Thymus (tissue), 14 donors: ENCODE measurements at places on chromosomes 7 and 10. TPM values are rescaled to one million over a fixed set of nuclear protein-coding genes. Genes with fewer than 3 reads are reported as not detected.

Gene CALHM3
- total RNA-seq, result 0.09 TPM

Gene GIMAP8
- 6.1 TPM for total RNA-seq

Gene HYAL4
- 0.05 TPM for total RNA-seq

Gene CLEC2L
- 2.6 TPM for total RNA-seq

Gene VENTX
- total RNA-seq, result 0.09 TPM

Gene NUTM2E
- total RNA-seq, result 0.42 TPM

Gene TMEM72
- 0.05 TPM for total RNA-seq

Gene SDHAF3
- 23.9 TPM for total RNA-seq

DNA sequence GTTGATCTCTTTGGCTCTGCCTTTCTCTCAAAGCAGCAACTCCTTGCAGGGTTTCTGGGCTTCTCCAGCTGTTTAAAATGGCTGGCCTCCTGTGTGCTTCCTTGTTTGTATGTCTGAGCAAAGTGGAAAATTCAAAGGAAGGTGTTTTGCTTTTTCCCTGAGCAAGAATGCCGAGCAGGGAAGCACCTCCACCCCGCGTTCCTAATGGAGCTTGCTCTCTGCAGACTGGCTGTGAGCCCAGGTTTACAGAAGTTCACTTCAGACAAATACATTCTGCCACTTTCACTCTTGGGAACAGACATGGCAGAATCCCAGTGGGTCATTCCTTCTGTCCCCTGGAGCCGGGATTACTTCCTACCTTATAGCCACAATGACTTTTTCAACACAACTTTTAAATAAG lies 181.8 kb upstream of the AGK start:
- no peaks in the 10 kb centered on the region for H3K36me3 ChIP-seq
- H3K27me3 ChIP-seq, result no peaks in the 10 kb centered on the region
- H3K4me1 ChIP-seq, result no peaks in the 10 kb centered on the region
- H3K27ac ChIP-seq, result no peak overlapping the region

- no peak overlapping the region for H3K4me3 ChIP-seq
- H3K27me3 ChIP-seq, result no peaks in the 10 kb centered on the region
Measured at GRCh38 chr7:106460792-106461254, 176.0 kb upstream of the NAMPT start.

- no peak overlapping the region for H3K27ac ChIP-seq
- H3K36me3 ChIP-seq, result no peaks in the 10 kb centered on the region
- H3K4me3 ChIP-seq, result no peak overlapping the region
- no peaks in the 10 kb centered on the region for H3K27me3 ChIP-seq
Measured at GRCh38 chr7:2326951-2327350, 12.7 kb upstream of the SNX8 start.

DNA sequence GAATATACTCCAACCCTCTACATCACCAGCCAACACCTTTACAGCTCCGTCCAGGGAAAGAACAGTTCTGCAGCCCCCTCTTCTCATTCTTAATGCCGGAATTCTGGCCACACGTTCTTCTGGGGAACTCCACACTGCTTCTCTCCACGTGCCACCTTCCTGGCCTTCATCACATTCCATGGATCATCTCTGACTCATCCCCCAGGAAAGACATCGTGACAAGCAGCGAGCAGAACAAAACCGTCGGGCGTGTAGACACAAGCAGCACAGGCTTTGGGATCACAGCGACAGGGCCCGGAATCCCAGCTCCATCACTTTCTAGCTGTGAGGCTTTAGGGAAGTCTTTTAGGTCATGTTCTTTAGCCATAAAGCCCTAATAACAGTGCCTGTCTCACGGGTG lies 590.3 kb upstream of the FOXK1 start:
- no peaks in the 10 kb centered on the region for H3K4me1 ChIP-seq
- DNase-seq, result no peak
- no peak overlapping the region for H3K4me3 ChIP-seq

DNA sequence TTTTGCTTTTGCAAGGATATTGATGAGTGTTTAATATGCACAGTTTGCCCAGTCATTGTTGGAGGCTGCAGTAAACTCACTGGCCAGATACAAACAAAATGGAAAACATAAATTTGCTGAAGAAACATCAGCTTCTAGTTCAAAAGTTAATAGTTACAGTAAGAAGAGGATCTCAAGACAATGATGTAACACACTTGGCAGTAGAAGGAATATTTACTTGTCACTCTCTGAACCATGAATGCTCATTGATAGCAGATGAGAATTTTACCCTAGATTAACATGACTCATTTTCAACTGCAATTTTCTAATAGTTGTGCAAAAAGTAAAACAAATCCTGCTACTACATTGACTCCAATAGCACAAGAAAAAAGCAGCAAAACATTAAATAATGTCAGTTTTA lies 47.7 kb downstream of the VWC2 start:
- H3K27ac ChIP-seq, result no peak overlapping the region
- H3K4me3 ChIP-seq, result no peak overlapping the region
- no peaks in the 10 kb centered on the region for H3K27me3 ChIP-seq
- no peaks in the 10 kb centered on the region for H3K36me3 ChIP-seq

DNA sequence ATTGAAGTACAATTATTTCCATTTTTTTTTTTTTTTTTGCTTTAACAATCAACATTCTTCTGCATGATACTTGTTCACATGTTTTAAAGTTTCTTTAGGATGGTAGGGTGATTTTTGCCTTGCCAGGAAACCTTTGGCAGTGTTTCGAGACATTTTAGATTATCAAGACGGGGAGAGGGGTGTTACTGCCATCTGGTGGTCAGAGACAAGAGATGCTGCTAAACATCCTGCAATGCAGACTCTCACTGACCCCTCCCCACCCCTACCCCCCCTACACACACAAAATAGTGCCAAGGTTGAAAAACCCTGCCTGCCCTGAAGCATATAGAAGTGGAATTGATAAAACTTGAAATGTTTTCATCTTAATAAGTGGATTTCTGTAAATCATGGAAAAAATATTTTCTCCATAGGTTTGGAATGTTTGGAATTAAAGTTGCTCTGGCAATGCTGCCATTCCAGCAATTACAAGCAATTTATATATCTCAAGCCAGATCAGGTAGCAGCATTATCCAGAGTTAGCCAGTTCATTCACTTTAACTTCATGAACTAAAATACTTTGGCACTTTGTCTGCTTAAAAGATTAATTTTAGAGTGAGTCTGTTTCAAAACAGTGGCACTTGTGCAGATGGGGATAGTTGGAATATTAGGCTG lies 62.1 kb downstream of the SDHAF3 start:
- H3K4me3 ChIP-seq, result no peak overlapping the region
- no peaks in the 10 kb centered on the region for H3K4me1 ChIP-seq
- H3K27me3 ChIP-seq, result no peaks in the 10 kb centered on the region
- no peaks in the 10 kb centered on the region for H3K36me3 ChIP-seq
- DNase-seq, result peak; percentile 40

DNA sequence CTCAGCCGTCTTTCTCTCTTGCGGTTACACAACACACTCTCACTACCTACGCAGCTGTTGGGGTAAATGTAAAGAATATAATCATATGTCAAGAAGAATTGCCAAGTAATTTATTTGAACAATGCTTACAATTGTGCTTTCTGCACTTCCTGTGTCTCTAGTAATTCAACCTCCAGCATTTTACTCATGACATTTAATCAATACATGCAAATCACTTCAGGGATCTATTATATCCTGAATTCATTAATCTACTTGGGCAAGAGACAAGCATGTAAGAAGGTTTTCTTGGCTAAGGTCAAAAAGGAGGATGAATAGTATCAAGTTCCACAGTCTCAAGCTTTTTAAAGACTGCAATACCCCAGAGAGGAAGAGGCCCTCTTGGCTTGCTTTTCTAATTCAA lies 562.9 kb upstream of the ADARB2 start:
- H3K27ac ChIP-seq, result no peak overlapping the region
- no peak overlapping the region for H3K4me3 ChIP-seq
- H3K4me1 ChIP-seq, result no peaks in the 10 kb centered on the region
- no peaks in the 10 kb centered on the region for H3K36me3 ChIP-seq
- DNase-seq, result no peak

GRCh38 chr7:3399858-3400257 lies 98.8 kb downstream of the SDK1 start:
- no peak for DNase-seq
- no peak overlapping the region for H3K27ac ChIP-seq
- no peaks in the 10 kb centered on the region for H3K4me1 ChIP-seq

DNA sequence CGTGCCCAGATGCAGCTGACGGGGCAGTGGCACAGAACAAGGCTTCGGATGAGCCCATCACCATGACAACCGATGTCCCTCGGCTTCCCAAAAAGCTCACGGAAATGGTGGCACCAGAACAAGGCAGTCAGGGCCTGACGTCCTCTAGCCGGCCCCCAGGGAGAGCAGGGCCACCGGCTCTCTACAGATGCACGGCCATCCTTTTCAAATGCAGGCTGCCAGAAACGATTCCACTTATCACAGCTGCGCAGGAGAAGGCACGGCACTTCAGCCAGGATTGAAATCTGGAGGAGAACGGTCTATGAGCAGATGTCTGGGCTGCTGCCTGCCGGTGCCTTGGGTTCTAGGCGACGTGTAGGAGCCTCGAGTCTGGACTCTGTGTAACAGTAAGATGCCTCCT lies 223.8 kb downstream of the ZMYND11 start:
- H3K4me3 ChIP-seq, result no peak overlapping the region
- H3K27ac ChIP-seq, result no peak overlapping the region
- H3K27me3 ChIP-seq, result peaks cover 24% of the 10 kb centered on the region
- H3K36me3 ChIP-seq, result no peaks in the 10 kb centered on the region

GRCh38 chr7:20284771-20285143 lies 45.9 kb upstream of the ITGB8 start:
- H3K36me3 ChIP-seq, result no peaks in the 10 kb centered on the region
- no peak overlapping the region for H3K27ac ChIP-seq
- H3K4me1 ChIP-seq, result no peaks in the 10 kb centered on the region
- H3K27me3 ChIP-seq, result no peaks in the 10 kb centered on the region
- no peak overlapping the region for H3K4me3 ChIP-seq
- DNase-seq, result no peak

DNA sequence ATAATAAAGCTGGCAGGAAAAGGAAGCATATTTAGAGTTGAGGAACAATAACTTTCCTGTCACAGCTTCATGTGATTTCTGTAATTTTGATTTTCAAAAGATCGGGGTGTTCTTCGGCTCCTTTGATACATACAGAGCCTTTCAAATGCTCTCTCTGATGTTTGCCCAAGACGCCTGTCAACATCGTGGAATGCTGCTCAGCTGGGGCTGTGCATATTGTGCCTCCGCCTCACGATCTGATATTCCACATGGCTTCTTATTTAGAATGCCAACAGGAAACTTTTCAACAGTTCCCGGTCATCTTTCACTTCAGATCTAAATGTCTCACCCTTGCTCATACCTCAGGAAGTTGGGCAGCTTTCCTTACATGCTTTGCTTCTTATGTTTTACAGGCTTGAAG lies 7.3 kb downstream of the NPY start:
- no peaks in the 10 kb centered on the region for H3K36me3 ChIP-seq
- H3K27ac ChIP-seq, result no peak overlapping the region
- H3K27me3 ChIP-seq, result peaks cover 25% of the 10 kb centered on the region
- no peak for DNase-seq

DNA sequence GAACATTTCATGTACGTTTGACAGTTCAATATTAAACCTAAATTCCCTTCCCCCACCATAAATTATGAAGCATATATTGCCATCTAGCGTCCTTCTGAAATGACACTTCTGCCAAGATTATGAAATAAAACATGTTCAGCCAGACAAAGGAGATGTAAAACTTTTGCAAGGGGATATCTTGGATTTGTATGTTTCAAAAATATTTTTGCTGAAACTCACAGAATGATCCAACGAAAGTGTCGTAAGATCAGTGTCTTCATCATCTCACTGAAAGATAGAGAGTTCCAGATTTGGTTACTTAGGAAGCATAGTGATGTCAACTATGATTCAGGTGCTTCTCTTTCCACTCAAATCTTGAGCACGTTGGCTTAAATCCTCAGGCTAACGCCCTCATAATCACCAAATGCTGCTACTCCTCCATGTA lies 904.3 kb downstream of the XPNPEP1 start:
- H3K4me3 ChIP-seq, result no peak overlapping the region
- no peaks in the 10 kb centered on the region for H3K27me3 ChIP-seq
- no peak overlapping the region for H3K27ac ChIP-seq
- H3K4me1 ChIP-seq, result no peaks in the 10 kb centered on the region

GRCh38 chr10:78648256-78648860 lies 420.4 kb upstream of the ZMIZ1 start:
- H3K27ac ChIP-seq, result no peak overlapping the region
- H3K36me3 ChIP-seq, result no peaks in the 10 kb centered on the region
- no peak for DNase-seq
- H3K4me3 ChIP-seq, result no peak overlapping the region
- H3K27me3 ChIP-seq, result no peaks in the 10 kb centered on the region

DNA sequence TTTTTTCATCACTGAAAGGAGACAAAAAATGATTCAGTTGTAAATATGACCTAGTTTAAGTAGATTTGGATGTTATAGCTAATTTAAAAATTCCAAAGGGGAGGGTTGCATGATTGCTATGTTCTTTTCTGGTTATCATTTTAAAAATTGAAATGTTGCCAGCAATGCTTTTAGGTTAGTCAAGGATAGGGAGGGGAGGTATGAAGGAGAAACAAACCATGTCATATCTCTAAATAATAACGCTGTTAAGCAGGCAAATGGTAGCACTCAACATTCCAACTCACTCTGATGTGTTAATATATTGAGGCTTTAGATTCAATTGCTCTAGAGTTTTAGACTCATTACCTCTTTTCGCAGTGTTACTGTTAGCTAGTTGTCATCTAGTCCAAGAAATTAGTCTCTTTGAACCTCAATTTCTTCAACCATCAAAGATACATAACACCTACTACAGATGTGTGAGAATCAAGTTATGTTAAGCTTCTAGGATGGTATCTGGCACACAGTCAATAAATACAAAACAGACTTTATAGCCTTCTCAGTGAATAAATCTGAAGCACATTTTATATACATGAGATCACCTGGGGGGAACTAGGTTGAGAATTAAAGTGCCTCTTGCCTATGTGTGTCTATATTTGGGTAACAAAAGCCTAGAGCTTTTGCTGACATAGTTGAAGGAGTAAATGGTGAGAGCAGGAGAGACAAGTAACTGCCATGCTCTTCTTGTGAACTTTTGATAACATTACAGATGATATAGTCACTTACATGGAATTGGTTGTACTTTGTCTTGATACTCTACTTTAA lies 124.9 kb downstream of the CSTF2T start:
- no peaks in the 10 kb centered on the region for H3K4me1 ChIP-seq
- no peaks in the 10 kb centered on the region for H3K36me3 ChIP-seq
- no peak overlapping the region for H3K4me3 ChIP-seq
- H3K27me3 ChIP-seq, result no peaks in the 10 kb centered on the region
- DNase-seq, result no peak
- H3K27ac ChIP-seq, result no peak overlapping the region

DNA sequence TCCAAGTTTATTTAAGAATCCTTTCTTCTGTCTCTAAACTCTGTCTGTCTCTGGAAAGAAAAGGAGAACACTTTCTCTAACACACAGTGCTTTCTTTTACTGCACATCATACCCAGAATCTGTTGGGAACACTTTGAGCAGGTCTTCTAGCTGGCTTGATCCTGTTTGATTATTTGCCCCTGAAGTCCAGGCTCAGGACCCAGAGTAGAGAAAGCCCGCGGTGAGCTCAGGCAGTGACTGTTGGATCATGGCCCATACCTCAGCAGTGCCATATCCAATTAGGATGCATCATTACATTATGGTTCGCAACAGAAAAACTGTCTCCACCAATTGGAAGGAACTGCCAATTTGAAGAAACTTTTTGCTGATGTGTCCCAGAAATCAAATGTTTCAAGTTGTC lies 51.4 kb downstream of the ATOH7 start:
- no peak overlapping the region for H3K27ac ChIP-seq
- no peaks in the 10 kb centered on the region for H3K36me3 ChIP-seq
- H3K4me3 ChIP-seq, result no peak overlapping the region
